ENCODE measurements at places on chromosomes 2 and 18.

- no peak for DNase-seq
Measured at GRCh38 chr2:165568361-165568760, 98.9 kb downstream of the CSRNP3 start.

DNA sequence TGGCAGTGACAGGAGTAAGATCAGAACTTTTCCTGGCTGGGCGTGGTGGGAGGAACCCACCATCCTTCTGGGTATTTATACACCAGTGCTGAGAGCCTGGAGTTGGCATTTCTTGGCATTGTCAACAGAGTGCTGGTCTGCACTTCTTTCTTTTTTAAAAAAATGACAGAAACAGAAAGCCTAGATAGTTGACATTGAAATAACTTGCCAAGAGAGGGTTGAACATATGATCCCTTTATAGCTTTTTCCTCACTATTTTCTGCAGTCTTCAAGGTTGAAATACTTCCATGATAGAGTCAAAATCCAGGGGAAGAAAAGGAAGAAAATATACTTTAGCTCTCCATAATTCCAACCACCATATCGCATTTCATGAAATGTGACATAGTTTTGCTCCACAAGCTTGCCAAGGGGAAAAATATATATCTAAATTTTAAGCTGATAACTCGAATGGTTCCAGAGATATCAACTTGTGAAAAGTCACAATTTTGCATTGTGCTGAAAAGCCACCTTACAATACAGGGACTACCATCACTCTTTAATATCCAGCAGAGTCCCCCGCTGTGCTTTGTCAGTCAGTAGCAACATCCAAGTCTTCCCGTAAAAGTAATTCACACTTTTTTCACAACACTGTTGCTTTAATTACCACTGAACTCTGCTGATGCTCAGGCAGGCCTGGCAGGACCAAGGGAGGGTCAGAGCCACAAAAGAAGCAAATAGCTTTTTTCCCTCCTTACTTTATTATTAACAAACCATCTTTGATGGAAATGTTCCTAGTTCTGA lies 764.9 kb upstream of the FANCL start:
- DNase-seq = no peak

DNA sequence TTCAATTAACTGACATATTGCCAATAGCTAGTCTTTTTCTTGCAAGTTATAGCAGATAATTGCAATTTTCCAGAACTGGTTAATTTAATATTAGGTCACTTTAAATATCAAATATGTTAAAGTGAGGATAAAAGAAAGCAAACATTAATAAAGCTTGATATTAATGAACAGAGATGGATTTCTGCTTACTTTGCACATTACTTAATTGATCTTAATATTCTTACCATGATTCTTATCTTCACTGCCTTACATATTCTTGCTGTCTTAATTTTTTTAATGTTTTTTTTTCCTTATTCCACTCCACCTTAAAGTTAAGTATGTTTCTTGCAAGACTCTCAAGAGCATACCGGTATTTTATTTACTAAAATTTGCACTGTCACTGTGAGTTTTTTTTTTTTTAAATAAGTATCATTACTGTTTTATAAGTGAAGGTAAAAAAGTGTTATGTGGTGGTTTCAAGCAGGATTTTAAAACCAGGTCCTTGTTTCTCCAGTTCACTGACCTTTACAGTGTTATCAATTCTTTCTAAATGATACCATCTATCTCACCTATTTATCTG lies 33.9 kb downstream of the PPP3R1 start:
- DNase-seq = no peak

GRCh38 chr2:75288760-75289159 lies 89.4 kb upstream of the TACR1 start:
- no peak for DNase-seq

- DNase-seq = no peak
Measured at GRCh38 chr2:3712424-3712823, 9.0 kb downstream of the DCDC2C start.

GRCh38 chr2:107986278-107987217 lies at the start of gene SLC5A7:
SLC5A7 (plus strand) TSS chr2:107986524; CDS start chr2:107988156, 1,632 bp downstream.
- no peak for DNase-seq

GRCh38 chr2:20649576-20649975 lies 1.3 kb downstream of the HS1BP3 start:
- DNase-seq = no peak

DNA sequence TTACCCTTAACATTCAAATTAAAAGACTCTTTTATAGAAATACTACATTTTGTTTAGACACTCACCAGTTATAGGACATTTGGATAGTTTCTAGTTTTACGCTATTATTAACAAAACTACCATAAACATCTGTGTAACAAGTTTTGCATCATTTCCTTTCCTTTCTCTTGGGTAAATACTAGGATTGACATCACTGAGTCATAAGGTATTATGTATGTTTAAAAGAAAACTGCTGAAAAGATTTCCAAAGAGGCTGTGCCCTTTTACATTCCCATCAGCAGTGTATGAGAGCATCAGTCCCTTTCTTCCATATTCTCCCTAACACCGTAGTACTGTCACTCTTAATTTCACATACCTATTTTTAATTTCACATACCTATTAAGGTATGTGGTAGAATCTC lies 130.6 kb downstream of the USP34 start:
- DNase-seq = no peak

GRCh38 chr2:173119944-173120343 lies 44.3 kb downstream of the MAP3K20 start:
- no peak for DNase-seq

DNA sequence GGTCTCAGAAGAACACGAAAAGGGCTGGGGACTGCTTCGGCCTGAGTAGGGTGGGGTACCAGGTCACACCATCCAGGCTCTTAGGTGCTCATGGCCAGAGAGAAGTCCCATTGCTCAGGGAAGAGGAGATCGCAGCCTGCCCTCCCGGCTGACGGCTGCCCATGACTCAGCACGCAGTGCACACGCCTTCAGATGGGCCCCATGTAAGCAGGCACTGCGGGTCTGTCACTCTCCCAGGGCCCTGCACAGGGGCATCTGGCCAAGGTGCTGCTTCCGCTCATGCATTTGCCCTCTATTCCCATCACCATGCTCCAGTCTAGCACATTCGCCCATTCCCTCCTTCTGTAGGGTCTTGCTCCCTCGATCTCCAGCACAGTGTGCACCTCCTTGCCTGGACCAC lies 34.7 kb downstream of the SFXN5 start:
- DNase-seq = no peak

- no peak for DNase-seq
Measured at GRCh38 chr18:627231-627630, 30.2 kb upstream of the TYMS start.

DNA sequence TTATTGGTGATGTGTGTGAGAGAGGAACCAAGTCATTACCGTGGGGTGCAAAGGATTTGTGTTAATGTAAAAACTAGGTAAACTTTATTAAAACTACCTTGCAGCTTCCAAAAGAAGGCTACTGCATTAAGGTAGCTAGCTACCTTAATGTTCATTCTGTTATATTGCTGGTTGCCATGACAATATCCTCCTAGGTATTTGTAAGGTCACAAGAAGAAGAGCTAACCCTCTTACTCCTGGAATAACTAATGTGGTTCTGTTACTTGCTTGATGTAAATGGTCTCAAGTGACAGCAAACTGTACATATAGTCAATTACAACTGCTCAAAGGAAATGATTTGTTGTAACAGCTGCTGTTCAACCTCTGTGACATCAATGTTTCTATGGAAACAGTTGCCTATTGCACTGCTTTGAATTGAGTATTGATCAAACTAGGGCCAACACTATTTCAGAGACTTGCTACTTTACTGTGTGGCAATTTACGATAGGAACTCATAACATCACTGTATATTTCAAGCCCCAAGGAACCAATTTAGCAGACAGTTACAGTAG lies 319.8 kb upstream of the HNRNPA3 start:
- DNase-seq = no peak

- DNase-seq = no peak
Measured at GRCh38 chr18:25233528-25234321, 118.2 kb downstream of the ZNF521 start.

All from KG1 (cell line).